ENCODE measurements at places on chromosomes 6 and 20.

- no peak for DNase-seq
These were observed 6.4 kb downstream of the EXOC2 start for GRCh38 chr6:686497-686896.

GRCh38 chr6:47439348-47439668 lies 38.3 kb upstream of the CD2AP start:
- DNase-seq: no peak

- no peak for DNase-seq
These were observed 31.0 kb downstream of the GRM4 start for GRCh38 chr6:34114695-34115402.

- no peak for DNase-seq
These were observed 181.0 kb upstream of the RSPO3 start for GRCh38 chr6:126937426-126937825.
